Activated naive CD8-positive, alpha-beta T cell treated with anti-CD3 and anti-CD28 coated beads, Interleukin-2, amount 10 ng/mL, durations not matched to agents 7 days and 5 days (primary cell): ENCODE measurements at places on chromosomes 5 and 9. TPM values are rescaled to one million over a fixed set of nuclear protein-coding genes. Genes with fewer than 3 reads are reported as not detected.

GRCh38 chr5:4189317-4189716 lies 593.7 kb downstream of the IRX1 start:
- no peak for DNase-seq

DNA sequence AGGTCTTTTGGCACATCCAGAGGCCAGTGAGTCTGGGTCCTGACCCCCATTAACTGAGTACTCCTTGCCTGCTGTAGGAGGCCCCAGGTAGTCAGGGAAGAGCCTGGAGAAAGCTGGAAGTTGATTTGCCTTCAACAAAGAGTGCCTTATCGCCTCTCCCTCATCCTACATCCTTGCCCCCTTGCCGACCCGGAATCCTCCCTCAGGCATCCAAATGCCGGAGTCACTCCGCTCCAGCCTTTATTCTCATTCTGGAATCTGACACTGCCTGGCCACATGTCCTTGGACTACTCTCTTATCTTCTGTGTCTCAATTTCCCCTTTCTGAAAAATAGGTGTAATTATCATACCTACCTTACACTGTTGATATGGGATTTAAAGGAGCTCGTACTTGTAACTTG lies 39.1 kb upstream of the KLF4 start:
- DNase-seq: no peak

Gene ADGRD2
- total RNA-seq: not detected

Gene CARTPT
- total RNA-seq: not detected

DNA sequence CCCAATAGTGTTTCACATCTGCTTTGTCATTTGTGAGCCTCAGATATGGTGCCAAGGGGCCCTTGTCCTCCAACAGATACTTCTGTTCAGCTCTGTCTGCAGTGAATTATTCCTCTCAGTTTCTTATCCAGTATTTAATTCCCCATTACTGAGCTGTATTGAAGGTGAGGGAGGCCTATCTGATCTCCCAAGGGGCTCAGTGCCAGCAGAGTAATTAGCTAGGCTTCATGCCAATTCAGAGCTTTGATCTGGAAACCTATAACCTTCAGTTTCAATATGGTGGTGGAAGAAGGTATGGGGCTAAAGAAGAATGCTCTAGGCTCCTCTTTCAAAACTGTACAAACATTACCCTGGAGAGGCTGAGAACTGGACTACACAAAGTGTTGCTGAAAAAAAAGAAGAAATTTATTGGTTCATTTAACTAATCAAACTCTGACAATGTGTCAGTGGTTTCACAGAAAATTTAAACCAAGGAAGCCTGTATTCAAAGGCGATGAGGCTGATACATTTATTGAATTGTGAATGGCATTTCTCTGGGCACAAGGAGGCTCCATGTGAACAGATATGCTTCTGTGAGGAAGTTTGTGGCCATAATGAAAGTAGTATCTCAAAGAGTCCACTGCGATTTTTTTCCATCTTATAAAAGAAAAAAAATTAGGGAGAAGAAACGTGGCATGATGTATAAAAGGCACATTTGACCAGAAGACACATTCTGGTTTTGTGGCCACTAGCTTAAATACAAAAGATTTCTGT lies 397.8 kb downstream of the TLE4 start:
- no peak for DNase-seq

Gene NUTM2G
- total RNA-seq: not detected

Gene ISL1
- not detected for total RNA-seq

Gene MOB3B
- total RNA-seq: 3.6 TPM

DNA sequence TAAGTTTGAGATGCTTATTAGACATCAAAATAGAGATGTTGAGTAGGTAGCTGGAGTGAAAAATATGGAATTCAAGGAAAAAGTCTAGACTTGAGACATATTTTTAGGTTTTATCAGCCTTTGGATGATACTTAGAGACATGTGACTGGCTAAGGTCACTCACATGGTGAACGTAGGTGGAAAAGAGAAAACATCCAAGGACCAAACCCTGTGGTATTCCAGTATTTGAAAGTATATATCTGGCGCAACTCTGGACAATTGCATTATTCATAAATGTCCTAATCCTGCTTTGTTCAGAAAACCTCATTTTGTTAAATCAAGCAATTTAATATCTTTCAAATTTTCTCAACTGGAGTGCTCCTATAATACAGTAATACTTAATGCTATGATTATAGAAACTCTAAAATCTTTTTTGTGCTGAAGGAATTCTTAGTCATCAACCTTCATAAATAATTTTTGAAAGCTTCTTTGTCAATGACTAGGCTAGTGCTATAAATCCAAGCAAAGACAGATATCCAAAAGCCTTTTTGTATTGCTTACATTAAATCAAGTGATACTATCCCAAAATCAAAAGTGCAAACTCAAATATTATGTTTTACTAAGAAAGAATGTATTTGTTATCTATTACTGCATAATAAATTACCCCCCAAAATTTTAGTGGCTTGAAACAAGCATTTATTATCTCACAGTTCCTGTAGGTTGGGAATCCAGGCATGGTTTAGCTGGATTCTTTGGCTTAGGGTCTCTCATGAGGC lies 452.0 kb downstream of the ENC1 start:
- DNase-seq: no peak

Gene IRX1
- total RNA-seq: not detected

Gene CD14
- total RNA-seq: 3.5 TPM

GRCh38 chr5:10115669-10116068 lies 134.0 kb downstream of the ATPSCKMT start:
- no peak for DNase-seq

DNA sequence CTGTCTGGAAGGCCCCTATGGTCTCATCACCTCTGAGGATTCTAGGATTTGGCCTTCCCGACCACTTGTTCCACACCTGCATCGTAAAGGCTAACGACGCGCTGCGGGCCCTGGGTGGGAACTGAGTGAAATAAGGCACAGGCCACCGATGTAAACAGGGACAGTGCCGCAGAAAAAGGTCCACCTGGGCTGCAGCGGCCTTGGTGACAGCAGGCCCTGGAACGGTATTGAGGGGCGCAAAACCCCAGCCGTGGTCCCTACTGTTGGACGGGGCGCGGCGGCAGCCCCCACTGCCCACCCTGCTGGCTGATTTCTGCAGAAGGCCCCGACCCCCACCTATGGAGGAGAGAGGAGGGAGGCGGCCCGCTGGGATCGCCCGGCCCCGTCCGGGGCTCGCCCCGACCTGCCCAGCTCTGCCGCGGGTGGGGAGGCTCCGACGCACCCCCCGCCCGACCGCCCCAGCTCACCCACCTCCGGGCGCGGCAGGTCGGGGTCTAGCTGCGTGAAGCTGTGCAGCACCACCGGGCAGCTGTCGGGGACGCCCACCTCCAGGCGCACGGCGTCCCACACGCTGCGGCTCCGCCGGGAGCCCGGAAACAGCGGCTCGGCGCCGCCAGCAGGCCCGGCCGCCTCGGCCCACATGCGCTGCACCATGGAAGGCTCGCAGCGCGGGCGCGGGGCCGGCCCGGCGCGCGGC lies 391 bp downstream of the RALGDS start:
- DNase-seq: no peak

GRCh38 chr9:34072410-34072809 lies 23.7 kb upstream of the UBAP2 start:
- no peak for DNase-seq

- DNase-seq: no peak
Observed at GRCh38 chr5:121919046-121919445, 42.7 kb upstream of the SRFBP1 start.

GRCh38 chr9:28267351-28267750 lies 694.1 kb upstream of the C9orf72 start:
- DNase-seq: no peak

GRCh38 chr5:10920400-10920799 lies 159.4 kb upstream of the DAP start:
- DNase-seq: no peak

GRCh38 chr5:28415791-28416443 lies 1377.5 kb upstream of the CDH9 start:
- DNase-seq: no peak

GRCh38 chr5:30436691-30437090 lies 756.8 kb upstream of the CDH6 start:
- no peak for DNase-seq

Gene IL13
- total RNA-seq: 0.37 TPM

Gene PLEKHG4B
- total RNA-seq: 0.03 TPM

DNA sequence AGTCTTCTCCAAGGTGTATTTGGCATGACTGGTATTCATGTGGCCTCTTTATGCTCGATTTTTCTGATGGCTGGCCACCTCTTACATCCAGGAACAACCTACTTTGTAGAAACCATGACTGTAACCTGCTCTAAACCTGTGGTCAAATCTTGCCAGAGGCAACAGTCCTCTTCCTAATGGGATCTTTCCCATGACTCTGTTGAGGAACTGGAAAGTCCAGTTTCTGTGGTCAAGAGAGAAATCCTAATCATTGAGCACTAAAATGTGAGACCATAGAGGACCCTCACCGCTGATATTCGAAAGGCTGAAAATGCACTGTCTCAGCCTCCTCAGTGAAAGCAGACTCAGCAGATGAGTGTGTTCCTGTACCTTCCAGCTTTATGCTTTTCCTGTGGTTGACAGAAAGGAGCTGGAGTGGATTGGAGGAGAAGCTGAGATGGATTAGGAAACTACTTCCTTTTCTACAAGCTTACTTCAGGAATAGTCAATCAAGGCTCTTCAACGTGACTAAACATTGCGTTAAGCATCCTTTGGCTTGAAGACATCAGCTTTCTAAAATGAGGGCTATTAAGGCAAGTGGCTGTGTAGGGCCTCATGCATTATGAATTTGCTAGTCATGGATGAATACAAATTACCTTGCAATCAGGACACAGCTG lies 69.7 kb upstream of the DAPK1 start:
- no peak for DNase-seq

Gene CAMK4
- 132 TPM for total RNA-seq

DNA sequence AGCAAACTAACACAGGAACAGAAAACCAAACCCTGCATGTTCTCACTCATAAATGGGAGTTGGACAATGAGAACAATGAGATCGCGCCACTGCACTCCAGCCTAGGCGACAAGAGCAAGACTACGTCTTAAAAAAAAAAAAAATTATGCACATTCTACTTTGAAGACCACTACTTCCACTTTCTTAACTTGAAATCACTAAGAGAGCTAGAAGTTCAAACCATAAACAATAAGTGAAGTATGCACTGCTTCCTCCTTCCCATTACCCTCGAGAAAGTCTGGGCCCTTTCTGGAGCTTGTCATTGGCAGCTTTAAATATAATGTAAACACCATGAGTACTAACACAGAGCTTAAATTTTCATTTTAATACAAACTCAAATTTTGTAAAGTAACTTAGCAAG lies 94.9 kb downstream of the TLE1 start:
- DNase-seq: no peak

Gene PHF24
- not detected for total RNA-seq

DNA sequence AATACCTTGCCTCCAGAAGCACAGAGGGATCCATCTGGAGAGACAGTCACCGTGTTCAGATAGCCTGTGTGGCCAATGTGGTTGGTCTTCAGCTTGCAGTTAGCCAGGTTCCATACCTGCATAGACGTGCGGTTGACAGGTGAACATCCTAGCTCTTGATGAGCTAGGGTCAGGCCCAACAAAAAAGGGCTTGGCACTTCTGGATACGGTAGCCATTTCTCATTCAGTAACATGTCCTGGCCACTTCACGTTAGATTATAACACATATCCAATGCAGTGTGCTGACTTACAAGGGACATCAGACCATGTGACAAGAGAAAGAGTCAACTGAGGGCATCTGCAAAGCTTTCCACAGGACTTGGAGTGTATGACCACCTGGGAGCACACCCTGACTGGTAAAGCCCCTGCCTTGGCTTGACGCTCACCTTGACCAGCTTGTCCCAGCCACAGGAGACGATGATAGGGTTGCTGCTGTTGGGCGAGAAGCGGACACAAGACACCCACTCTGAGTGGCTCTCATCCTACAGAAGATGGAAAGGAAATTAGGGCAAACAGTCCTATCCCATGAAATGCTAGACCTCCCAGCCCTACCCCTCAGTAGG lies 4.5 kb downstream of the RACK1 start:
- DNase-seq: no peak

DNA sequence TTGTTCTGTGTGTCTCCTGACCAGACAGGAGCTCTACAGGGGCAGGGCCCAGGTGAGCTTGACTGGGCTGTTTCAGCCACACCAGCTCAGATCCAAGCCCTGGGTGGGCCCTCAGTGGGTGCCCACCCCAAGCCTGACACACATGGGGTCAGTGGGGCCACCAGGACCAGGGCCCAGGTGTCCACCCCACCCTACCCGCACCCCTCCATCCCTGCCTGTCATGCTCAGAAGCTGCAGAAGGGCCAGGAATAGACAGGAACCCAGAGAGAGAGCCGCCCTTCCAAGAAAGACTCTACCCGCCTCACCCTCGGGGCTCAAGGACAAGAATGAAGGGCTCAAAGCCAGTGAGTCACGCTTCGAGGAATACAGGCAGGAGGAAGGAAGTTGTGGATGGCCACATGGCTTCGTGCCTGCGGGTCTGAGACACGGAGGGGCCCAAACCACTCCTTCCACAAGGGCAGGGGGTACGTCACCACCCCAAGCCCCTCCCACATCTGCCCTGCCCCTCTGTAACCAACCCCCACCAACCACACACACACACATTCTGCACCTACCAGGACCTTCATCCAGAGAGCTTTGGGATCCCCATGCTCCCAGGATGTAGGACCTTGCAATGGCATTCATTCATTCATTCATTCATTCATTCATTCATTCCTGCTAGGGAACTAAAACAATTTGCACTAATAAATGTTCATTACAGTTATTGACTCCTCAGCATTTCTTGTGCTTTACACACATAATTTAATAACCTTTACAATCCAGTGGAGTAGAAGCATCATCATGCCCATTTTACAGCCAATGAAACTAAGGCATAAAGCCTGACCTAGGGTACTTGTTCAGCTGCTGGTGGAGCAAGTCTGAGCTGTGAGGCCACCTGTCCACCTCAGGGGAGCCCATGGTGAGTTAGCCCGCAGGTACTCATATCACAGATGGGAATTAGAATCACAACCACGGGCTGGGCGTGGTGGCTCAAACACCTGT lies 55.9 kb upstream of the STXBP1 start:
- DNase-seq: peak; percentile 80

DNA sequence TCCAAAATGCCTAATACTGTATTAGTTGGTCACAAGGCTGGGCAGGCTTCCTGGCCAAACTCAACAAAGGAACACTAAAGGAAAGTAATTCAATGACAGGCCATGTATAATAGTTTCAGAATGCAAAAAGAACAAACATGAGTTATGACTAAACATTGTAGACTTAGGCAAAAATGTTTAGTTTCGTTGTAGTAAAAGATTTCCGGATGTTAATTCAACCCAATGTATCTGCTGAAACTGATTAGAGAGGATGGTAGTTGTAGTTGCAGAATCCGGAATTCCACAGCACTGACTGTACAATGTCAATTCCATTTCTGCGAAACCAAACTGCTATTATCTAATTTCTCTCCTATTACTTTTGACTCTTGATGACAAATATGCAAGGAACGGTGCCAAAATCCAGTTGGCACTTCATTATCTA lies 117.9 kb upstream of the FST start:
- DNase-seq: no peak

GRCh38 chr5:8053270-8053669 lies 184.3 kb downstream of the MTRR start:
- no peak for DNase-seq

Gene ITGA2
- total RNA-seq: 2.0 TPM

Gene THBS4
- total RNA-seq: 0.47 TPM
